ENCODE measurements at places on chromosomes 13 and 19.

- no peak for DNase-seq
Measured at GRCh38 chr19:13906521-13906904, 512 bp downstream of the CC2D1A start.

DNA sequence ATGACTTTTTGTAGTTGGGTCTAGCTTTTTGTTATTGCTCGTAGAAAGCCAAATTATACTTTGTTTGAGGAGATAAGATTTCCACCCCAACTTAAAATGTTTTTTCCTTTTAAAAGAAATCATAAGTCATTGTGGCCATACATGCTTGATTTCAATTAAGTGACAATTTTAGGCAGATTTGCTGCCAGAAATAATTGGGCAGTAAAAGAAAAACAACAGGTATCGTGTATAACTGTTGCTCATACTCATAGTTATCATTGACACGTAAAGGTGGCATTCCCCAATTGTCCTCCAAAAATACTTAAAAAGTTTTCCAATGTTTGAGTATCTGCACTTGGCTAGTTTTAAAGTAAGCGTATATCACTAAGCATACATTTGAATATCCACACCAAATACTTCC is 313.0 kb downstream of the TEX29 start:
- no peak for DNase-seq

- no peak for DNase-seq
Measured at GRCh38 chr19:14381689-14382474, 638 bp downstream of the ADGRE5 start.

DNA sequence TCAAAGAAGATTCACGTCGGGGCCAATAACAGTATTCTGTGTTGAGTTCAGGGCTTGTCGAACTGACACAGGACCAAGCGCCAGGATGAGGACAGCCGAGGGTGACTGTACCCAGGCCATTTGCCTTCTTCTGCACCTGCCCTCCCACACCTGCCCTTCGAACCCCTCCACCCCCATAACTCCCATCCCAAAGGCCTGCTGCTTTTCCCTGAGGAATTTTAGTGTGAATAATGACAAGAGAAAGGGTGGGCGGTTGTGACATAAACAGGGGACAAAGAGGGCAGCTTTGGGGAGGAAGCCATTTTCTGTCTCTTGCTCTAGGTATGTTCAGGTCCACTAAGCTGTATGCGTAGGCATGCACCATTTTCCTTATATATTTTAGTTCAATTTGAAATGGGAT is 26.1 kb downstream of the GJA3 start:
- no peak for DNase-seq

DNA sequence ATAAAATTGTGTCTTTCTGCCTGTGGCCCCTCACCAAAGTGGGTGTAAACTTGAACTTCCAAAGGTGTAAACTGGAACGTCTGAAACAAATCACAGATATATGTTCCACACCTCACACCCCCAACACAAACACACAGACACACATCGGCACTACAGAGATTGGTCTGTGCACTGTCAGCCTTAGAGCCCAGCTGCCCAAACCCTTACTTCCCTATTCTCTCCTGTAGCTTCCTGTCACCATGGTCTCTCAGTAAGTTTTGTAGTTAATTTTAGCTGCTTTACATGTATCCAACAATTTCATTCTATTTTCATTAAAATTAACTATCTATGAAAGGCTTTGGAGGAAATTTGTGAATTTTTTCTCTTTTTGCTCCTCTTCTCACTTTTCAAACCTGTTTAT is 5.4 kb downstream of the TM9SF2 start:
- DNase-seq, result no peak

DNA sequence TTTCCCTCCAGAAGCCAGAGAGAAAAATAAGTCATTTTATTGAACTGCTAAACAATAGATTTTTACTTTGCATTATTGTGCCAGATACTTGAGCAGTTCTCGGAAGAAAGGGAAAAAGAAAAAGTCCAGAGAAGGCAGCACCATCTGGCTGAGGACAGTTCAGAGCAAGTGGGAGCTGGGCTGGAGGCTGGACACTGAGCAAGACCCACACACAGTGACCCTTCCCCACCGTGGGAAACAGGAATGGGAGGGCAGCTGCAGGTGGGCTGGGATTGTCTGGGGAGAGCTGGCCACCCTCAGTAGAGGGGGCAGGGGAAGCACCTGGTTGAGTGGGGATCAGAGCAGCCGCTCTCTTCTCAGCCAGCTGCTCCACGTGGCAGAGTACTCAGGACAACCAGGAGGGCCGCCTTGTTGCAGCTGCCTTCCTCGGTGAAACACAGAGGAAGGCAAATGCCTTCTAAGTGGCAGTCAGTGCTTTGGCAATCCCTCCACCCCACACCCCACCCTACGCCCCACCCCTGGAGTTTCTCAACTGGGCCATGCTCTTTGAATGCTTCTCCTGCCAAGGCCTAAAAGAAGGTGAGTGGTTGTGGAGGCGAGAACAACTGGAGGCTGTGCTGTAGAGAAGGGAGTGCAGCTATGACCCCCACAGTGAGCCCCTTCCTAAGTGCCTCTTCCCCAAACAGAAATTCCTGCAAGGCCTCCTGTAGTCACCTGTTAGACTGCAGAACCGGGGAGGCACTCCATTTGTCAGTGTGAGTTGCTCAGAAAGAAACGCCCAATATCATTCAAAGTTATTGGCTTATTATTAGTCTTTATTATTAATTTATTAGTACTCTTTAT is 179.3 kb downstream of the ZIC5 start:
- DNase-seq, result no peak

GRCh38 chr13:84606616-84607015 is 724.3 kb upstream of the SLITRK1 start:
- no peak for DNase-seq

- DNase-seq, result no peak
Measured at GRCh38 chr13:50156140-50156539, 140.9 kb downstream of the KCNRG start.
